ENCODE measurements at places on chromosomes 12 and 14.

DNA sequence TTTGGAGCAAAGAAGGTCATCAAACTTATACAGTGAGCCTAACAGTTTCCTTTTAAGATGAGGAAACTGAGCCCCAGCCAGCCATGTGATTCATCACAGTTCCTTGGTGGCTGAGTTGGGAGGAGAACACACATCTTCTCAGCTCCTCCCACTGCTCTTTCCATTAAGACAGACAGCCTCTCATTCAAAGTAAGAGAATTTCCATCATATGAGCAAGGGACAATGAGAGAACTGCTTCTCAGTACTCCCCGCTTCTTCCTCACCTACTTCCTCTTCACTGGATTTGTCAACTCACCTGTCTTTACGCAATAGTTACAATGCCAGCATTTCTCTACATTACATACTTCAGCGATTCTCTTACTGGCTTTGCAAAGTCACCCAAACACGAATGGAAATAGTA is 2.2 kb downstream of the IFNG start:
- no peak for DNase-seq

GRCh38 chr12:122090759-122091515 is 12.4 kb downstream of the MLXIP start:
- no peak for DNase-seq

- DNase-seq: no peak
These were observed 222.9 kb downstream of the DPY19L2 start for GRCh38 chr12:63445224-63445880.

DNA sequence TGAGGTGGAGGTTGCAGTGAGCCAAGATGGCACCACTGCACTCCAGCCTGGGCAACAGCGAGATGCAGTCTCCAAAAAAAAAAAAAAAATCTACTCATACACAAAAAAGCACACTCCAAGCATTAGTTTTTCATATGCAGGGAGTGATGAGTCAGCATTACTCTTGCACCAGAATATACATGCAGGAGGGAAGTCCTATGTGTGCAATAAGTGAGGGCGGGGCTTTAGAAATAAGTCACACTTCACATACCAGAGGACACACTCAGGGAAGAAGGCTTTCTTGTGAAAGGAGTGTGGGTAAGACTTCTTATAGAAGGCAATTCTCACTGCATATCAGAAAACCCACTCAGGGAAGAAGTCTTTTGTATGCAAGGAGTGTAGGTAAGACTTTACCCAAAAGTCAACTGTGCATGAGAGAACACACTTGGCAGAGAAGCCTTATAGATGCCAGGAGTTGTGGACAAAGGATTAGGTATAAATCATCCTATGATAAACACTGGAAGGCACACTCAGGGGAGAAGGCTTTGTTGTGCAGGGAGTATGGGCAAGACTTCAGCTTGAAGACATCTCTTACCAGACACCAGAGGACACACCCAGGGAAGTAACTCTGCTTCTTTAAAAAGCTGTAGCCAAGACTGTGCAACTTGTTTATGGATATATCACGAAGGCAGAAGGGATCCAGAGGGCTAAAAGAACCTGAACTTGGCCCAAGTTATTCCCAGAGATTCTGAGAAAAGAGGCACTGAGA is 50.5 kb downstream of the ATF7 start:
- peak; percentile 51 for DNase-seq

GRCh38 chr14:95488376-95489213 is 27.9 kb downstream of the SYNE3 start:
- peak; percentile 45 for DNase-seq

GRCh38 chr14:61330511-61330910 is 9.1 kb downstream of the PRKCH start:
- DNase-seq: no peak

DNA sequence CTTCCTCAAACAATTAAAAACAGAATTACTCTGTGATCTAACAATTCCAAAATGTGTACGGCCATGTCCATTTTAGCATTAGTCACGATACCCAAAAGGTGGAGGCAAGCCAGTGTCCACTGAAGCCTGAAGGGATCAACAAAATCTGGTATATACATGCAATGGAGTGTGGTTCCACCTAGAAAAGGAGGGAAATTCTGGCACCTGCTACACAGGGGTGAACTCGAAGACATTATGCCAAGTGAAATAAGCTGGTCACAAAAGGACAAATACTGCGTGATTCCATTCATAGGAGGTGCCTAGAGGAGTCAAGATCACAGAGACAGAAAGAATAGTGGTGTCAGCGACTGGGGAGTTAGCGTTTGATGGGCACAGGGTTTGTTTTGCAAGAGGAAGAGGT is 331.4 kb downstream of the MED13L start:
- no peak for DNase-seq

GRCh38 chr12:104684884-104685283 is 228.1 kb downstream of the CHST11 start:
- DNase-seq: peak; percentile 58

DNA sequence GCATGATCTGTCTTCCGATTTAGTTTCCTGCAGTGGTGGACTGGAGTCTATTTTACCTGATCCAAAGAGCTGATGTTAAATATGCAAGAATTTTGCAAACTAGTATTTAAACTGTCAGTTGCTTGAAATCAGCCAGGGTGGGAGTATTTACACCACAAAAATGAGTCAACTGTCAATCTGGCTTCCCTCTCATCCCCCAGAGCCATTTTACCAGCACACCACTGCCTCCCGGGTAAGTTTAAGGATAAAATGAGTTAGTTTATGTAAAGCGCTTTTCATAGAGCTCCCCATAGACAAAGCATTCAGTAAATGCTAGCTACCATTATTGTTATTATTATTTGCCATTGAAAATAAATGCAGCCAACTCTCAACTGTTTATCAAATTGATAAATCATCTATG is 106.3 kb upstream of the FRMD6 start:
- peak; percentile 53 for DNase-seq

DNA sequence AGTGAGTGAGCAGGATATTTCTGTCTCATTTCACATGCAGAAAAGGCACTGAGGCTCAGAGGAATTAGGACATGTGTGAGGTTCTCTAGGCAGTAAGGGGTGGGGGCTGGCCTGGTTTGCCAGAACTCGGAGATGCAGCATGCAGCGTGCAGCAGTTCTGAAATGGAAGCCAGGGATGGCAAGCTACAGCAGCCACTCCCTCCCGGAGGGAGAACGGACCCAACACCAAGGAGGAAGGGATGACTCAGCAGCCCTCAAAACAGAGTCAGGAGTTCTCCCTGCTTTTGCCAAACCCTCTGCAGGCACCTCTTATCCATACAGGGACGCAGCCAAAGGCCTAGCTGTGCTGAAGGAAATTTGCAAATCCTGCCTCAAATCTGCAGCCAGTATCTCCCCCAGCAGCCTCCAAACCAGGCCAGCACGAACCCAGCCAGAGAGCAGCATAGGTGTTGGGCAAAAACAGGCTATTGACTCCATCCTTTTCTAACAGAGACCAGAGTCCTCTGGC is 10.3 kb upstream of the SERPINA3 start:
- peak; percentile 88 for DNase-seq

DNA sequence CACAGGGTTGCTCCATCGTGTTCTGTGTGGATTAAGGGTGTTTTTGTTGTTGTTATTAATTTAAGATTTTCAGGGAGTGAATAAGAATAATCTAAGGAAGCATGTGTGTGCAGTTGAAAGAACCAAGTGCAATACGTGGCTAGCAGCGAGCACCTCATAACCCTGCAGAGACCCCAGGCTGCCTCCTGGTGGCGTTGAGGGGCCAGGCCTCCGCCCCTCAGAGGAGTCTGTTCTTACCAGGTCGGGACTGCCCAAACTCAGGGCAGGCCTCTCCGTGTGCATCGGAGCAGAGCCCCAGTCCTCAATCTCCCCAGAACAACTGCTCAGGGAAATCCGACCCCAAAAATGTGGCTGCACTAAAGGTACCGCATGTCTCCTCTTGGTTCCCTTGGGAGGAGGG is 36.8 kb downstream of the IL31 start:
- DNase-seq: no peak

GRCh38 chr12:54299515-54300224 is 1.1 kb downstream of the NFE2 start:
- peak; percentile 57 for DNase-seq

- no peak for DNase-seq
These were observed at the start of gene LGR5 for GRCh38 chr12:71439613-71440344. TSS of gene LGR5 (plus strand) at chr12:71439798. CDS start at chr12:71440081, 283 bp downstream.

DNA sequence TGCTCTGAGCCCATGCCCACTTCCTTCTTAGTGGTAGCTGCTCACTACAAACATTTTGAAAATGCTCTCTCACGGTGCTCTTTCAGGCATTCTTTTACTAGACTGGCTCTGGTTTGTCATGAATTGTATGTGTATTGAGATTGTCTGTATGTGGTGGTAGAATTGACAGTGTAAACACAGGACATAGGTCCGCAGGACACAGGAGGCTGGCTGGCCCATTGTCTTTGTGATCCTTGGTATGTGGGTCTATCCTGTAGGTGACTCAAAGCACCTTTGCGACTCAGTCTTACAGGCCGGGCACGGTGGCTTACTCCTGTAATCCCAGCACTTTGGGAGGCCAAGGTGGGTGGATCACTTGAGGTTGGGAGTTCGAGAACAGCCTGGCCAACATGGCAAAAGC is 250.9 kb downstream of the C12orf75 start:
- no peak for DNase-seq

DNA sequence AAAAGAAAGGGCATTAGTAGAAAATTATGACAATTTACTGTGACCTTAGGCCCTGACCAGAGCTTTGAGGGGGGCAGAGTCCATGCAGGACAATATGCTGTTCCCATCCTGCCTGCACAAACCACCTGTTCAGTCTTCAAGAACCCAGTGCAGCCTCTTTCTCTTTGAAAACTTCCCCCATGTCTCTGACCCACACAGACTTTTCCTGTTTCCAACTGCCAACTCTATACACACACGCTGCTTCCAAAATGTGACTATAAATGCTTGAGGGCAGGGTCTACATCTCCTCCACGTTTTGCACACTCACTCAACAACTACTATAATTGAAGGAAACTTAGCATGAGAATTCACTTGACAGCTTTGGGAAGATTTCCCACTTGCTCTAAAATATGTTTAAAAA is 36.6 kb upstream of the SYCP3 start:
- DNase-seq: no peak

Data from RPMI7951 (cell line).